ENCODE measurements at places on chromosomes 4 and X. TPM values are rescaled to one million over a fixed set of nuclear protein-coding genes. Genes with fewer than 3 reads are reported as not detected.

SMAD1 gene
- 3.2 TPM for total RNA-seq

- no peak overlapping the region for H3K4me3 ChIP-seq
- H3K27ac ChIP-seq, result no peak overlapping the region
- H3K36me3 ChIP-seq, result no peaks in the 10 kb centered on the region
These were observed 265.7 kb upstream of the BOD1L1 start for GRCh38 chr4:13893211-13893610.

ADGRG4 gene
- not detected for total RNA-seq

GRCh38 chr4:102527695-102528283 is 26.6 kb downstream of the NFKB1 start:
- H3K4me1 ChIP-seq, result peaks cover 53% of the 10 kb centered on the region
- H3K27me3 ChIP-seq, result no peaks in the 10 kb centered on the region
- H3K36me3 ChIP-seq, result peaks cover 17% of the 10 kb centered on the region
- H3K4me3 ChIP-seq, result peak overlapping the region; percentile 83

DNA sequence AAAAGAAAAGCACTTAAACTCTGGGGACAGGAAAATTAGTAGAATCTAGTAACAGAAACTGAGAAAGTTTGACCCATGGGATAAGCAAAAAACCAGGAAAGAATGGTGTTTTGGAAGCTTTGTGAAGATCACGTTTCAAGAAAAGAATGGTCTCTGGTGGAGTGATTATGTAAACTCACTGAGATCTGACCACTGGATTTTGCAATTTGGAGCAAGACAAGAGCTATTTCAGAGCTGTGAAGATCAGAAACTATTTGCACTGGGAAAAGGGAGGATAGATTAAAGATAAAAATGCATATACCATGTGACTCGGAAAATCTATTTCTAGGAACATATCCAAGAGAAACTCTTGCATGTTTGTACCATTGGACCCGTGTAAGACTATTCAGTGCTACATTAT is 4.3 kb downstream of the TMPRSS11D start:
- H3K4me3 ChIP-seq, result no peak overlapping the region
- H3K27me3 ChIP-seq, result no peaks in the 10 kb centered on the region
- no peaks in the 10 kb centered on the region for H3K36me3 ChIP-seq
- H3K27ac ChIP-seq, result no peak overlapping the region
- H3K4me1 ChIP-seq, result peaks cover 5% of the 10 kb centered on the region
- no peak for DNase-seq

GRCh38 chr4:20490734-20491133 is 209.5 kb upstream of the PACRGL start:
- DNase-seq, result no peak
- H3K4me1 ChIP-seq, result no peaks in the 10 kb centered on the region
- H3K36me3 ChIP-seq, result peaks cover 4% of the 10 kb centered on the region
- no peak overlapping the region for H3K27ac ChIP-seq
- H3K27me3 ChIP-seq, result no peaks in the 10 kb centered on the region
- H3K4me3 ChIP-seq, result no peak overlapping the region

DNA sequence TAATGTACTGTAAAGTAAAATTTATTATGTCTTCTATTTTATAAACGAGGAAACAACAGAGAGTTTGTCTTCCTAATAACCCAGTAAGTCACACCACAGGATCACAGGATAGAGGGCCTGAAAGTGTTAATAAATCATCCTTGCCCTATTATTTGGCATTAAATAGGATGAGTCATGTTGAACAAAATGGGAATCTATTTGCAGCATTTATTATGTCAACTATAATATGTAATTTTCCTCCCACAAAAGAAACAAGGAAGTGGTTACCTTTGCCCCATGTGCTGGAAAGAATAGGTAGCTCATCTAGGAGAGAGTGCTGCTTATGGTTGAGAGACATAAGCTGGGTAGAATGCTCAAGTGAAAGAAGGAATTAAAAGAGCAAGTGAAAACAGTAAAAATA is 237.6 kb upstream of the NDST3 start:
- no peaks in the 10 kb centered on the region for H3K27me3 ChIP-seq
- no peak overlapping the region for H3K4me3 ChIP-seq
- no peaks in the 10 kb centered on the region for H3K4me1 ChIP-seq
- H3K27ac ChIP-seq, result no peak overlapping the region
- no peaks in the 10 kb centered on the region for H3K36me3 ChIP-seq

- no peak for DNase-seq
- H3K27me3 ChIP-seq, result peaks cover 6% of the 10 kb centered on the region
- H3K4me1 ChIP-seq, result peaks cover 28% of the 10 kb centered on the region
- H3K4me3 ChIP-seq, result peak overlapping the region; percentile 70
- peaks cover 4% of the 10 kb centered on the region for H3K36me3 ChIP-seq
These were observed 15.6 kb upstream of the ART3 start for GRCh38 chr4:76058888-76059426.

GRCh38 chr4:69907151-69907550 is 23.7 kb upstream of the CSN1S1 start:
- H3K27me3 ChIP-seq, result peaks cover 6% of the 10 kb centered on the region
- H3K4me1 ChIP-seq, result no peaks in the 10 kb centered on the region
- DNase-seq, result no peak
- no peak overlapping the region for H3K27ac ChIP-seq

EPGN gene
- total RNA-seq, result 2.6 TPM

CXCR3 gene
- 14.8 TPM for total RNA-seq

All from natural killer cell treated with Interleukin-12 subunit alpha and Interleukin-12 subunit beta and Interleukin-15 and Interleukin-18, amount 100 ng/mL, for 72 hours (primary cell).